Ovary (tissue), 10 donors: ENCODE measurements at places on chromosomes 1 and 21. TPM values are rescaled to one million over a fixed set of nuclear protein-coding genes. Genes with fewer than 3 reads are reported as not detected.

The HFM1 gene
- 15.7 TPM for total RNA-seq

The CELA2B gene
- total RNA-seq: not detected

The AMIGO1 gene
- total RNA-seq: 10.0 TPM

The PRRX1 gene
- 59.7 TPM for total RNA-seq

The PTPN22 gene
- 2.1 TPM for total RNA-seq

The UMODL1 gene
- not detected for total RNA-seq

The FCRL6 gene
- total RNA-seq: 0.48 TPM

The DCLRE1B gene
- total RNA-seq: 5.2 TPM

The DPT gene
- total RNA-seq: 31.7 TPM

The TIMM17A gene
- total RNA-seq: 37.2 TPM

The TINAGL1 gene
- 39.2 TPM for total RNA-seq

The OR10J1 gene
- total RNA-seq: not detected

The AMPD1 gene
- not detected for total RNA-seq

The FGGY gene
- 44.7 TPM for total RNA-seq

The PCP4L1 gene
- total RNA-seq: 0.69 TPM

The PTGER3 gene
- total RNA-seq: 7.8 TPM

The RXRG gene
- total RNA-seq: 4.5 TPM

The CALML6 gene
- not detected for total RNA-seq

The PHGDH gene
- total RNA-seq: 34.1 TPM

The MGST3 gene
- total RNA-seq: 167 TPM

The LIN28A gene
- not detected for total RNA-seq

The TSSK3 gene
- 2.5 TPM for total RNA-seq

The KRTAP13-3 gene
- total RNA-seq: not detected

The C4BPA gene
- total RNA-seq: 0.23 TPM

The CHODL gene
- 0.30 TPM for total RNA-seq

The OR2AK2 gene
- not detected for total RNA-seq

The MAP3K21 gene
- total RNA-seq: 21.0 TPM

The GJB4 gene
- not detected for total RNA-seq
